Kasumi-1 (cell line): ENCODE measurements at places on chromosomes 16 and 17.

DNA sequence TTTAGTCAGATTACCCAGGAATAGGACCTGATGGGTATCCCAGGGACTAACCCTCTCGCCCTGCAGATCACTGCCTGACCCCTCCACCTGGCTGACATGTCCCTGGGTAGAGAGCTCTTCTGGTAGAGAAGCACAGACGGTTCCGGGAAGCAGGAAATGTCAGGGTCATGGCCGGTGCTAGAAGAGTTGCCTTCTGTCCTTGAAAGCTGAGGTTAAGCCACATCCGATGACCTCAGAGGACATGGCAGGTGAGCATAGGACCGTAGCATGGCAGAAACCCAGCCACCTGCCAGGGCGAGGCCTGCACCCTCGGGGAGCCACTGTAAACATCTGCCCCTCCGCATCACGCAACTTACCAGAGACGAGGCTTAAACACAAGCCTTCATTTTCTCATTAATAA, 483.7 kb downstream of the SOX9 start:
- DNase-seq: no peak

GRCh38 chr16:14088155-14088753, 17.1 kb downstream of the MRTFB start:
- no peak for DNase-seq

DNA sequence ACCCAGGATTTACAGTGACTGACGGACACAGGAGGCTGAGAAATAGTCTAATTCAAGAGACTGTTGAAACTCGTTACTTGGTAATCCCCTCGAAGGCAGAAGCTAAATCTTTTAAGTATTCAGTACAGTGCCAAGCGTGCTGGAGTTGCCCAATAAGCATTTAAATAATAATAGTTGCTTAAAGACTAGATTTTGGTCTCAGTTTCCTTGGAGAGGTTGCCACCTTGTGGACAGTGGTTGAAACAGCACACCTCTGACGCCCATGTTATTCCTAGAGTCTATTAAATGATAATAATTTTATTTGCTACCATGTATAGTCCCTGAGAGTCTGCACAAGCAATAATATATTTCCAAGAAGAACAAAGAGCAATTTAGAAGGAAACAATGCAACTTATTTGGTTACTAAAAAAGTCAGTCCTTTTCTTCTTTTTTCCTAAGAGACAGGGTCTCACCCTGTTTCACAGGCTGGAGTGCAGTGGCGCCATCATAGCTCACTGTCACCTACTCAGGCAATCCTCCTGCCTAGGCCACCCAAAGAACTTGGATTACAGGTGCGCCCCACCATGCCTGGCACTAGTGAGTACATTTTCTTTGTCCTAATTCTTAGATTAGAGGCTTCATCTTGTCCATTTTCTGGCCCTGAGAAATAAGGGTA, 138.0 kb upstream of the NUDT7 start:
- peak; percentile 80 for DNase-seq

DNA sequence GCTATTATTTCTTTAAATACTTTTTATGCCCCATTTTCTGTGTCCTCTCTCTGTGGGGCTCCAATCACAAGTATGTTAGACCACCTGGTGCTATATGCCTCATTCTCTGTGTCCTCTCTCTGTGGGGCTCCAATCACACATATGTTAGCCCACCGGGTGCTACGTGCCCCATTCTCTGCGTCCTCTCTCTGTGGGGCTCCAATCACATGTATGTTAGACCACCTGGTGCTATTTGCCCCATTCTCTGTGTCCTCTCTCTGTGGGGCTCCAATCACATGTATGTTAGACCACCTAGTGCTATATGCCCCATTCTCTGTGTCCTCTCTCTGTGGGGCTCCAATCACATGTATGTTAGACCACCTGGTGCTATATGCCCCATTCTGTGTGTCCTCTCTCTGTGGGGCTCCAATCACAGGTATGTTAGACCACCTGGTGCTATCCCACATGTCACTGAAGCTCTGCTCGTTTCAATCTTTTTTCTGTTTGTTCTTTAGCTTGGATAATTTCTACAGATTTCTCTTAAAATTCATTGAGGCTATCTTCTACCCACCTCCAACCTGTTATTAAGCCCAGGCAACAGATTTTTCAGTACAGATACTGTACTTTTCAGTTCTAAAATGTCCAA, 28.2 kb downstream of the LMF1 start:
- DNase-seq: no peak

GRCh38 chr17:81553018-81553615, 964 bp upstream of the FAAP100 start:
- DNase-seq: peak; percentile 99

GRCh38 chr17:13525876-13526275, 75.9 kb downstream of the HS3ST3A1 start:
- DNase-seq: no peak

DNA sequence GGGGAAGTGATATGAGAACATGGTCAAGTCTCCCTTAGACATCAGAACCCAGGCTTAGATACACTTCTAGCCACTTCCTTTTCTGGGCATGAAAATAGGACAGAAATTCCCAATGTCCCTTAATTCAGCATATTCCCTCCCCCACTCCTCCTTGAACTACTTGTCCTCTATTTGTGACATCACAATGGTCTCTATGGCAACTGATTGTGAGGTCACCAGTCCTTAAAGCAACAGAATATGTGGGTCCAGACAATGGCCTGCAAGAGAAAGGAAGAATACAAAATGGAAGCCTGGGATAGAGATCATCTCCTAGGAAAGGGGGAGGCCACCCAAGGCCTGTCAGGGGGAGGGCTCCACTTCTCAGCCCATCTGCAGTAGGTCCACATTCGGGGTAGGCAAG, 6.7 kb upstream of the SEZ6 start:
- no peak for DNase-seq

DNA sequence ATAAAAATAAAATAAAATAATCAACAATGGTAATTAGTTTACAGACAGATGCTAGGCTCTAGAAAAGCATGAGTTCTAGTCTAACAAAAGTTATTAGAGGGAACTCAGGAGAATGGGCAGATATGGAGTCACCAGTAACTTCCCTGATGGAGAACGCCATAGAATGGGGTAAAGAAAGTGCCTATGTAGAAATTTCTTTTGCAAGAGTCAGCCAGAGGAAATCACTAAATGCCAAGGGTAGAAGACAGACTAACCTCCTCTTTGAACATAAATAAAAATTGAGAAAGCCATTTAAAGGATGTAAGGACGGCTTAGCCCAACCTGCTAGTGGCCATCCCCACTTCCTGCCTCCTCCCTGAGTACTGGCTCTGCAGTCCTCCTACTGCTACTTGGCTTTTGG, 141.6 kb downstream of the VPS53 start:
- DNase-seq: no peak

DNA sequence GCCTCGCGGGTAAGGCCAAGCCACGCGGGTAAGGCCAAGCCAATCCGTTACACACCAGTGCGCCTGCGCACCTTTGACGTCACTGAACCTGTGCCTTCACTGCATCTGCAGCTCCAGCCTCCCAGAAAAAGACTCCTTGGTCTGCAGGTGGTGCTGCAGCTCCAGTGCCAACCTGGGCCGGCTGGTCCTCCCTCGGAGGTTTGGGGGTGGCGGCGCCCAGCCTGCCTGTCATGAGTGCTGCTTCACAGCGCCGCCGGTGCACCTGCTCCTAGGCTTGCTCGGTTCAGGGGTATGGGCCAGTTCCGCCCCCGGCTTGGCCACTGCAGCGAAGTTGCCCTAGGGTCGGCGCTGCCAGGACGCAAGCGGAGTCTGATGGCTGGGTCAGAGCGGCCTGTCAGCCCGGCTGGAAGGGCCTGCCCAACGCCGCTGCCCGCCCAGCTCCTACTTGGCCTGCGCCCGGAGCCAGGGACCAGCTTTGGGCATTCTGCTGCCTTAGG, 146.6 kb downstream of the USP22 start:
- DNase-seq: no peak

- no peak for DNase-seq
Measured at GRCh38 chr17:39836117-39836516, 28.0 kb downstream of the IKZF3 start.
